ENCODE measurements at places on chromosomes 4 and X. TPM values are rescaled to one million over a fixed set of nuclear protein-coding genes. Genes with fewer than 3 reads are reported as not detected.

Gene HEPH
- 147 TPM for total RNA-seq

Gene NOX1
- total RNA-seq: 0.36 TPM

GRCh38 chr4:155376387-155377268 is at the start of gene MAP9:
Gene MAP9, minus strand, starts transcription at chr4:155376965. Its CDS starts 1,115 bp downstream, at chr4:155375850.
- peak within 1 kb of the TSS; percentile 44 for H3K27ac ChIP-seq
- H3K27me3 ChIP-seq: no peaks in the 10 kb centered on the region
- H3K36me3 ChIP-seq: no peaks in the 10 kb centered on the region
- DNase-seq: peak; percentile 93
- peak within 1 kb of the TSS; percentile 69 for H3K4me3 ChIP-seq

GRCh38 chrX:53075011-53075410 is 7.2 kb upstream of the TSPYL2 start:
- no peak overlapping the region for H3K4me3 ChIP-seq
- no peaks in the 10 kb centered on the region for H3K36me3 ChIP-seq
- H3K27me3 ChIP-seq: no peaks in the 10 kb centered on the region
- H3K4me1 ChIP-seq: no peaks in the 10 kb centered on the region

DNA sequence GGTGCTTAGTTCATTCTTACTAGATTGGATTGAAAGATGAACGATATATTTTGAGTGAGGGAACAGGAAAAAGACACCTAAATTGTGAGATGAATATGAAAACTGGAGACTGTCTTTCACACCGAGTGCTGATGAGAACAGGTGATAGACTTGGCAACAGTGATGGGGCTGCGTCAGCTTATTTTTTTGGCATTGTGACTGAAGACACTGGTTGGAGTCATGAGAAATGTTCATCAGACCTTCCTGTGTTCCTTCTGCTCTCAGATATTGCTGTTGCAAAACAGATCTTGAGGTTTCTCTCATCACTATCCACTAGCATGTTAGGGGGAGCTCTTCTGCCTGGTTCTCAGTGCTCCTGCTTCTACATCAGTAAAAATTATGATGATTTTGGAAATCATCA is 124.2 kb upstream of the KCNIP4 start:
- H3K27ac ChIP-seq: no peak overlapping the region
- H3K27me3 ChIP-seq: no peaks in the 10 kb centered on the region
- H3K4me1 ChIP-seq: no peaks in the 10 kb centered on the region
- no peak for DNase-seq
- H3K4me3 ChIP-seq: no peak overlapping the region

DNA sequence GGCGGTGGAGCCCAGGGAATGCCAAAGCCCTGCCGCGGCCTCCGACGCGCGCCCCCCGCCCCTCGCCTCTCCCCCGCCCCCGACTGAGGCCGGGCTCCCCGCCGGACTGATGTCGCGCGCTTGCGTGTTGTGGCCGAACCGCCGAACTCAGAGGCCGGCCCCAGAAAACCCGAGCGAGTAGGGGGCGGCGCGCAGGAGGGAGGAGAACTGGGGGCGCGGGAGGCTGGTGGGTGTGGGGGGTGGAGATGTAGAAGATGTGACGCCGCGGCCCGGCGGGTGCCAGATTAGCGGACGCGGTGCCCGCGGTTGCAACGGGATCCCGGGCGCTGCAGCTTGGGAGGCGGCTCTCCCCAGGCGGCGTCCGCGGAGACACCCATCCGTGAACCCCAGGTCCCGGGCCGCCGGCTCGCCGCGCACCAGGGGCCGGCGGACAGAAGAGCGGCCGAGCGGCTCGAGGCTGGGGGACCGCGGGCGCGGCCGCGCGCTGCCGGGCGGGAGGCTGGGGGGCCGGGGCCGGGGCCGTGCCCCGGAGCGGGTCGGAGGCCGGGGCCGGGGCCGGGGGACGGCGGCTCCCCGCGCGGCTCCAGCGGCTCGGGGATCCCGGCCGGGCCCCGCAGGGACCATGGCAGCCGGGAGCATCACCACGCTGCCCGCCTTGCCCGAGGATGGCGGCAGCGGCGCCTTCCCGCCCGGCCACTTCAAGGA is at the start of gene FGF2:
FGF2 (plus strand) TSS at position 279 of the 705 bp plus-strand sequence; CDS start at position 623, 344 bp downstream.
- H3K27me3 ChIP-seq: no peaks in the 10 kb centered on the region
- peak within 1 kb of the TSS; percentile 88 for H3K4me3 ChIP-seq
- DNase-seq: peak; percentile 90
- H3K36me3 ChIP-seq: no peaks in the 10 kb centered on the region
- peak within 1 kb of the TSS; percentile 95 for H3K27ac ChIP-seq

DNA sequence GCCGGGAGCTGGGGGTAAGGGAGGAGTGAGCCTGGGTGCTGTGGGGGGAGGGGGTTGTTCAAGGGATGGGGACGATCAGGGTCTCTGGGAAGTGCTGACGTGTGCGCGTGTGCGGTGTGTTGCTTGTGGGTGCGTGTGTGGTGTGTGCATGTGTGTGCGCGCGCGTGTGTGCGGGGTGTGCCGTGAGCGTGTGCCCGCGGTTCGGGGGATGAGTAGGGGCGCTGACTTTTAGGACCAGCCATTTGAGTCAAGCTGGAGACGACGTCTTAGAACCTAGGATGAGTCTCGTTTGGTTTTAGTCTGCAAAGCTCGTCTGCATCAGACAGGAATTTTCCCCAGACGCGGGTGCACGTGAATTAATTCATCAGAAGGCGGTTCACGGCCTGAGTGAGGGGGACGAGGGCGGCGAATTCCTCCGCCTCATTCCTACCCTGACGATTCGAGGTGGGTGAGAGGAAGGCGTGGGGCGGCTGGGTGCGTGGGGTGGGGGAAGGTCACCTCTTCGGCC is 950 bp upstream of the TMEM271 start:
- H3K4me3 ChIP-seq: no peak overlapping the region
- no peak overlapping the region for H3K27ac ChIP-seq
- H3K27me3 ChIP-seq: peaks cover 65% of the 10 kb centered on the region
- no peaks in the 10 kb centered on the region for H3K4me1 ChIP-seq

Gene CENPVL1
- total RNA-seq: not detected

DNA sequence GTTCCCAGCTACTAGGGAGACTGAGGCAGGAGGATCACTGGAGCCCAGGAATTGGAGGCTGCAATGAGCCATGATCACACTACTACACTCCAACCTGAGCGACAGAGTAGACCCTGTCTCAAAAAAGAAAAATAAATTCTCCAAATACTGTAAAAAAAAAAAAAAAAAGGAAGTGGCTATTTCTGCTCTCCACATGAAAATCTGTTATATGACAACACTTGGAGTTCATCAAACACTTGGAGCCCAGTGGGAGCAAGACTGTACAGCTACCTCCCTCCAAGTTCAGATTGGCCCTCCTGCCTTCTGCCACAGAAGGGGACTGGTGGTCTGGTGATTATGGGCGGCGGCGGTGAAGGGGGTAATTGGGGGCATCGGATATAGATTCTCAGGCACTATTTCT is 9.0 kb upstream of the CLDN34 start:
- H3K4me3 ChIP-seq: no peak overlapping the region
- H3K27me3 ChIP-seq: no peaks in the 10 kb centered on the region
- H3K27ac ChIP-seq: no peak overlapping the region
- no peak for DNase-seq
- no peaks in the 10 kb centered on the region for H3K4me1 ChIP-seq

GRCh38 chr4:84325625-84326024 is 173.5 kb downstream of the NKX6-1 start:
- no peak overlapping the region for H3K27ac ChIP-seq
- H3K4me1 ChIP-seq: no peaks in the 10 kb centered on the region
- no peaks in the 10 kb centered on the region for H3K27me3 ChIP-seq
- no peaks in the 10 kb centered on the region for H3K36me3 ChIP-seq
- no peak overlapping the region for H3K4me3 ChIP-seq
- DNase-seq: no peak

Gene FRAS1
- 16.4 TPM for total RNA-seq

Gene F8A3
- 7.4 TPM for total RNA-seq

Gene ARHGAP36
- not detected for total RNA-seq

DNA sequence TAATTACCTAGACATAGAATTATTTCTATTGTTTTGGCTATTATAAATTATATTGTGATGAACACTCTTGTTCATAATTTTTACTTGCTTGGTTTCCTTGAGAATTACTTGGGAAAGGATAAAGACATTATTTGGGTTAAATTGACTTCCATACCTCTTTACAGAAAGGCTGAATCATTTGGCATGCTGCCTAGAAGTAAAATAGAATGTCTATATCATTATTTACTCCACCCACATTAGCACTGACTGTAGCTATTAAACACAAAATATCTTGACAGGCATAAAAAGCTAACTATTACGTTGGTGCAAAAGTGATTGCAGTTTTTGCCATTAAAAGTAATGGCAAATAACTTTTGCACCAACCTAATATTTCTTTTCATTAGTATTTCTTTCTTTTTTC is 29.7 kb upstream of the ADH6 start:
- H3K27me3 ChIP-seq: no peaks in the 10 kb centered on the region
- H3K4me1 ChIP-seq: peaks cover 6% of the 10 kb centered on the region
- no peak overlapping the region for H3K4me3 ChIP-seq
- no peaks in the 10 kb centered on the region for H3K36me3 ChIP-seq
- no peak overlapping the region for H3K27ac ChIP-seq
- DNase-seq: no peak

Data from sigmoid colon (tissue), 7 donors.